ENCODE measurements at places on chromosomes 13 and 19. TPM values are rescaled to one million over a fixed set of nuclear protein-coding genes. Genes with fewer than 3 reads are reported as not detected.
A peak's percentile ranks its signal among the peaks of the same experiment; 100 is the strongest.

DNA sequence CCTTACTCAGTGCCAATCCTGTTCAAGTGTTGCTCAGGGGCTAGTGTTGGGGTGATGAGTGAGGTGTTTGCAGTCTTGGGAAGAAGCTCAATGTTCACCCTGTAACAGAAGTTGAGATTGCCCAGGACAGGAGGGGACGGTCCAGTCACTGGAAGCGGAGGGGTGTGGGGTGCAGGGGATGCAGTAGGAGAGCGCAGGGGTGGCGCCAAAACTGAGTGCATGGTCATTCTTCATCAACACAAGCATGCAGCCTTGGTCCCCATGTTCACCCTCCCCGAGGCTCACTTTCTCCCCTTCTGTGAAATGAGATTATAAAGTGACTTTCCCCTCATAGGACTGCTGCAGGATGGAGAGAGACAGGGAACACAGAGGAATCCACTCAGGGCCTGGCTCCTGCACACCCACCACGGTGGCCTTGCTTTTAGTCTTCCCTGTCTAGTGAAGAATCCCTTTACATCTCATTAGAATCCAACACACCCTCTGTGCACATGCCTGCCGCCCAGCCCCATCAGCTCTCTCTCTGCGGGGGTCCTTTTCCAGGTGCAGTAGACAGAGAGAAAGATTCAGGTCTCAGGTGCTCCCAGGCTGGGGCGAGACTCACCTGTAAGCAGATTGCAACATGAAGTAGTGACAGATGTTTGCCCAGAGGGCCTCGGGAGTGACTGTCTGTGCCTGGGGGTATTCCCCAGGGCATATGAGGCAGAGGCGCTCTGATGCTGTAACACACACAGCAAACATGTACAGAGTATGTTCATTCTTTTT is 93.2 kb downstream of the TSHZ3 start:
- no peak for DNase-seq

DNA sequence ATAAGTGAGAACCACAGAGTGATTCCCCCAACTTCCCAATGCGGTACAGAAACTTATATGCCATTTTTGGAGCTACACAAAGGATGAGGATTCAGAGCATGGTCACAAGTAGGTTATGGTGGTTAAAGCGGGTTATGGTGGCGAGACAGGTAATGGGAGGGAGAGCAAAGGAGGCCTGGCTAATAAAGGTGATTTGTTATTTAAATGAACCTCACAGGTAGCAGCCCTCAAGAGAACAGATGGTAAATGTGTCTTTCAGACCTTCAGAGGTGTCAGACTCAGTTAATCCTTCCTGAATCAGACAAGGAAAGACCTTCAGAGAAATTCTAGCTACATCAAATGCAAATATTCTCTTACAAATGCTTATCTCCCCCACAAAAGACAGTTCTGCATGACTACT is 1971.4 kb downstream of the OLFM4 start:
- DNase-seq, result no peak

- no peak for DNase-seq
Observed at GRCh38 chr19:52673014-52673413, 34.9 kb upstream of the ZNF83 start.

GRCh38 chr19:2326699-2327360 is 1.6 kb downstream of the LSM7 start:
- no peak for DNase-seq

DNA sequence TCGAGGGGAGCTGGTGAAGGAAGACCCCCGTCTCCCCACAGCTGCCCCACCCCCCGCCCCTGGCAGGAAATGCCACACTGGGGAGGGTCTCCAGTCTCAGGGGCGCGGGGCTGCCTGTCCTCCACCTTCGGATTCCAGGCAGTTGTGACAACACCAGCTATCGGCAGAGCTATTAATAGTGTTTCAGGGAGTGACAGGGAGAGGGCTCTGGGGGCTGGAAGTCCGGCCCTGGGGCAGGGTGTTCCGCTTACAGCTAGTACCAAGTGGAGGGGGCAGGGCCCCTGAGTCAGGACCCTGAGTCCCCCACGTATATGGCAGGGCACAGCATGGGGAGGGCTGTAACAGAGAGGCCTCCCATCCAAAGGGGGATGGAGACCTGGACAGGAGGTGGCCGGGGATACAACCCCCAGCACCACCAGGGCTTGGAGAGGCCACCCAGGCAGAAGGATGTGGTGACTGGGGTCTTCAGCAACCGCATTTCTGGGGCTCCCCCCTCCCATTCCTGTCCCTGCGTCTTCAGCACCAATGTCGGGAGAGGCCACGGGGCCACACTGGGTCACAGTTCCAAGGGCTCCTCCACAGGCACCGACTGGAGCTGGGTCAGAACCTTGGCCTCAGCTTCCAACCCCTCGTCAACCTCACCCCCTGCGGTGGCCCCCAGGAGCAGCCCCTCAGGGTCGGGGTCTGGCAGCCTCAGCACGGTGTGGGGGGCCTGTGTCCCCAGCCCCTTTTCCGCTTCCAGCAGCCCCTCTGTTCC is 3.9 kb downstream of the SIX5 start:
- peak; percentile 76 for DNase-seq

- DNase-seq, result no peak
Observed at GRCh38 chr19:6298413-6298812, 18.6 kb upstream of the MLLT1 start.

GRCh38 chr19:11020982-11021759 is 60.3 kb downstream of the SMARCA4 start:
- DNase-seq, result no peak

DNA sequence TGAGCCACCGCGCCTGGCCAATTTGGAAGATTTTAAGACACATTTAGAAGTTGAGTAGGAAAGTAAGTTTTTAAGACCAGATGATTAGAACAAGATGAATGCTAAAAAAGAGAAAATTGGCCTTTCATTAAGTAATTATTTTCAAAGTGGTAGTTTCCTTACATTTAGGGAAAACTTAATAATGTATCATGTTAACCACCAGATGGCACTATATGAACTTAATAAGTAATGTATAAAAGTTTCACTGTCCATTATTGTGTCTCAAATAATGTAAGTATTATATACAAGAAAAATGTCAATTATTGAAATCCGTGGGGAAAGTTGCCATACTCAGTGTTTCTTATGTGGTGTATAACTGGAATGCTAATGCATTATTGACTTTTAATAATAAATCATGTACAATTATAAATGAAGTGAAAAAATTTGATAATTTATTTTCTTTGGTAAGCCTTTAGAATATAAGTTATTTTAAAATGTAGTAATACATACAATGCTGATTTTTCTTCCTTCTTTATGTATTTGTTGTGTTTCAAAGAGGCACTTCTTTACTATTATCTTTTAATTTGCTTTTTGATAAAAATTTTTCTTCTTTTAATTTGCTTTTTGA is 29.2 kb downstream of the COG6 start:
- DNase-seq, result no peak

DNA sequence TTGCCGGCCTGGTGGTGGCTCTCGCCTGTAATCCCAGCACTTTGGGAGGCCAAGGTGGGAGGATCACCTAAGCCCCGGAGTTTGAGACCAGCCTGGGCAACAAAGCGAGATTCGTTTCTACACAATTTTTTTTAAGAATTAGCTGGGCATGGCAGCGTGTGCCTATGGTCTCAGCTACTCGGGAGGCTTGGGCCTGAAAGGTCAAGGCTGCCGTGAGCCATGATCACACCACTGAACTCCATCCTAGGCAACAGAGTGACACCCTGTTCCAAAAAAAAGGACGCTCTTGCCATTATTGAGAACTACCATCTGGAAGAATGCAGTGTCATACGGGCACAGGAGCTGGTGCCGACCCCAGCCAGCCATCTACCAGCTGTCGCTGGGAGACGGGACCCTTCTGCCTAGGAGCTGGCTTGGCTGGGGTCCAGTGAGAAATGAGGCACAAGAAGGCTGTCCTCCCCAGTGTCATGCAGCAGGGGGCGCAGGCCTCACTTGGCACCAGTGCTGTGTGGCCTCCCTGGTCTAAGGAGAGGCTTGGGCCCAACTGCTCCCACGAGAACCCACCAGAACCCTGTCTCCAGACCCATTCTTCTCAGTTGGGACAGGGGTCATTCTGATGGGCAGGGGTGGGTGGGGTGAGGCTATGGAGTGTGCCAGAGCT is 12.2 kb upstream of the RELB start:
- peak; percentile 74 for DNase-seq

GRCh38 chr13:77699059-77699680 is 1.7 kb downstream of the SLAIN1 start:
- DNase-seq, result no peak

- peak; percentile 70 for DNase-seq
Observed at GRCh38 chr19:53333066-53333462, 485 bp upstream of the ZNF845 start.

GRCh38 chr19:6851359-6851758 is 36.0 kb upstream of the ADGRE1 start:
- DNase-seq, result no peak

DNA sequence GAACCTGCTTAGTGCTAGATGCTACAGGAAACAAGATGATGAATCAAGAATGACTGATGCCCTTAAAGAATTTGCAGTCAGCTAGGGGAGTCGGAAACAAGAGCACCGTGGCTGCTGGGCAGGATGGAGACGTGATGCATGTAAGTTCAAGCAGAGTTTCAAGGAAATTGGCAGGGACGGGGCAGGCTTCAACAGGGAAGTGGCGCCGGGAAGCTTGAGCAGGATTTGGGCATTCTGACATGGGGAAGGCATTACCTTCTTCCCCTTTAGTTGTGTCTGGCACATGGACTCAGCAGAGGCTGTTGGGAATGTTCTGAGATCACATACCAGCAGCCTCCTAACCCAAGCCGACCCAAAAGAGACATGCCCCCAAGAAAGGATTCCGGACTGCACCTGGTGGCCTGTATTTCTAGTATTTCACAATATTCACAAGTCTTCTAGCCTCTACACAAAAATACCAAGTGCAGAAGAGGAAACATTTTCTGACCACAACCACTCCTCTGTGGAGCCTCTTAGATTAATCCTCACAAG is 138.2 kb downstream of the CRYL1 start:
- no peak for DNase-seq

GRCh38 chr13:110575322-110576069 is 14.0 kb upstream of the RAB20 start:
- DNase-seq, result peak; percentile 54

DNA sequence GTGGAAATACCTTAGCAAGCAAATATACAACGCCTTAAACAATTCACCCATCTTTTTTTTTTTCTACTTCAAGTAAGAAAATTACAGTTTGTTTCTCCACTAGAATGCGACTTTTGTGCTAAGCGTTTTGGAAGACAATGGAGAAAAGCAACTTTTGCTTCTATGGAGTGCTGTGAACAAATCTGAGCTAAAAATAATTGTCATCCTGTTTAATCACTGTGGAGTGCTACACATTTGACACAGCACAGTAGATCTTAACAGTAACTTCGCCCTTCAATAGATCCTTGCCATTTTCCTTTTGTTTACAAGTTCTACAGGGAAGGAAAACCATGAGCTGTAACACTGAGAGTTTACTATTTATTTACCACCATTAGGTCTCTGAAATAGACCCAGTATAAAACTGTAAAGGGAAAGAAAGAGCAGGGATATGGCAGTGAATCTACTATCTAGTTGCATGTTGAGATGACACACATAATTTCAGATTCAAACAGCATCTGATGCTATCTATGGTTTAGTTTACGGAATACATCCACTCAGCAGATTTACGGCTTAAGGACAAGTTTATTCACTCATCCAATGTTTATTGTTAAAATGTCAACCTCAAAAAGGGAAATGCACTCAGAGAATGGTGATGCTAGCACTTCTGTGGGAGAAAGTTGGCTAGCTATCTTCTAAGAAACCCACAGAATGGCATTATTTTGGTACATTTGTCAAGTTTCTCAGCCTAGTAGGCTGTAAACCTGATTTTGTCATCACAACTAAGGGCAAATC is 175.3 kb downstream of the VWA8 start:
- DNase-seq, result no peak

DNA sequence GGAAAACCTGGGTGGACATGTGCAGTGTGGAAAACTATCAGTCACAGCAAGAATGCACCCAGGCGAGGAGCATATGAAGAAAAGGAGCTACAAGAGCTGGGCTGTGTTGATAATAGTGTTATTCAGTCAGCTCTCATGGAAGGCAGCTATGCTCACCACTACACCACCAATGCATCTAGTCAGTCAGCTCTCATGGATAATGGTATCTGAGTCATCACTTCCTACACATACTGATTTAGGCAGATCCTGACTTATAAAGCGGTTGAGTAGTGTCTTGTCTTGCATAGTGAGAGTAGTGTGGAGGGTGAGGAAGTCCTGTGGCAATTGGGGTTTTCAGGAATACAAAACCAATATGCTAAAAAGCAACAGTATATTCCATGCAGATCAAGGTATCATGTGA is 9.1 kb upstream of the ZNF160 start:
- DNase-seq, result no peak

GJB6 gene
- total RNA-seq, result not detected

PSG7 gene
- not detected for total RNA-seq

ZIC5 gene
- not detected for total RNA-seq

ZNF723 gene
- total RNA-seq, result not detected

LAIR2 gene
- not detected for total RNA-seq

LRRC63 gene
- not detected for total RNA-seq

RFX2 gene
- total RNA-seq, result 8.3 TPM

PRR20D gene
- total RNA-seq, result not detected

SPACA4 gene
- not detected for total RNA-seq

CNN1 gene
- total RNA-seq, result 59.5 TPM
